ENCODE measurements at places on chromosomes 2 and 18.
A peak's percentile ranks its signal among the peaks of the same experiment; 100 is the strongest.

GRCh38 chr2:150876251-150876950, 385.3 kb downstream of the RBM43 start:
- DNase-seq: peak; percentile 68

DNA sequence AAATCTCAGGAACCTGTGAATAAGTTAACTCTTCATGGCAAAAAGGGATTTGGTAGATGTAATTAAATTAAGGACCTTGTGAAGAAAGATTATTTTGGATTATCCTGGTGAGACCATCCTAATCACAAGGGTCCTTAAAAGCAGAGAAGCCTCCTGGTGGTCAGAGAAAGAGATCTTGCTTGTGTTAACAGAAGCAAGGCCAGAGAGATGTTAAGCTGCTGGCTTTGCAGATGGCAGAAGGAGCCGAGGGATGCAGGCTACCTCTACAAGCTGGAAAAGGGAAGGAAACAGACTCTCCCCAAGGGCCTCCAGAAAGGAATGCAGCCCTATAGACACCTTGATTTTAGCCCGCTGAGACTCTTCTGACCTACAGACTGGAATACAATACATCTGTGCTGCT, 197.0 kb downstream of the STK39 start:
- DNase-seq: no peak

DNA sequence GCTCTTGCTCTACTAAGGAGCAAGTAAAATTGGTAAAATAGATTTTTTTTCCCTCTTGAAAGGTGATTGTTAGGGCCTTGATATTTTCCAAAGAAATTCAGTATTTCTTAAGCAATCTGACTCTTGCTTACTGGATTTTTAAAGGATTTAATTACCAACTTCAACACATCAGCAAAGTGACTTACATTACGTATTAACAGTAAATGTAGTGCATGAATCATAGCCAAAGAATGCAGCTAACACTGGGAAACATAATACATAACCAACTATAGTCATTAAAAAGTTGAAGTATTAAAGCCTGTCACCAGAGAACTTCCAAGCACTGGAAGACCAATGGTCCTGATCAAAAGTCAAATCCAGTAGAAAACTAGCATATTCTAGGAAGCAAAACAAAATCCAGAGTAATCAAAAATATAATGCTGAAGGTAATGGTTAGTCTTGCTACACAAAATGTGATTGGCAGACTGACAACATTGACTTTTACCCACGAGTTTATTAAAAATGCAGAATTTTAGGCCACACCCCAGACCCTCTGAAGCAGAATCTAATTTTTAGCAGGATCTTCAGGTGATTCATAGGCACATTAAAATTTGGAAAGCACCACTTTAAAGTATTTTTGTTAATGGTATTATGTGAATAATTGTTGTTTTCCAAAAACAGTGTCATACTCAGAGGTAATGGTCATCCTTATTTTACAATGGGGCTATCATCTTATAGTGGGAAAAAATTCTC, 31.8 kb upstream of the CAVIN2 start:
- peak; percentile 90 for DNase-seq

- DNase-seq: peak; percentile 70
Measured at GRCh38 chr2:33412920-33413319, 63.5 kb upstream of the RASGRP3 start.

- no peak for DNase-seq
Measured at GRCh38 chr2:56068746-56069145, 115.0 kb upstream of the CCDC85A start.

GRCh38 chr2:173028141-173028540, 47.5 kb upstream of the MAP3K20 start:
- DNase-seq: no peak

- DNase-seq: peak; percentile 82
Measured at GRCh38 chr2:164824872-164825271, 16.8 kb downstream of the COBLL1 start.

GRCh38 chr2:156537141-156537540, 101.0 kb downstream of the GPD2 start:
- DNase-seq: peak; percentile 11

GRCh38 chr2:38394903-38395341, 17.8 kb upstream of the ATL2 start:
- DNase-seq: peak; percentile 31

DNA sequence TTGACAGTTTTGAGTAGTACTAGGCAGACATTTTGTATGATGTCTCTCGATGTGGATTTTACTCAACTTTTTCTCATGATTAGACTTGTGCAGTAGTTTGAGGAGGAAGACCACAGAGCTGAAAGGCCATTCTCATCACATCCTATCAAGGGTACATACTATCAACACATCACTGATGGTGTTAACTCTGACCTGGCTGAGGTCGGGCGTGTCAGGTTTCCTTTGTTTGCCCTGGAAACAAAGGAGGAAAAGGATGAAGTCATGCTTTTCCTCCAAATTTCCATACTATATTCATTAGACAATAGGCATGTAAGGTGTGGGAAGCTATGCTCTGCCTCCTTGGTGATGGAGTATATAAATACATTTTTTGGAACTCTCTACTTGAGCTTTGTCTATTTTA, 211.1 kb downstream of the DSEL start:
- DNase-seq: no peak

- no peak for DNase-seq
Measured at GRCh38 chr18:10018289-10018688, 104.5 kb downstream of the VAPA start.

DNA sequence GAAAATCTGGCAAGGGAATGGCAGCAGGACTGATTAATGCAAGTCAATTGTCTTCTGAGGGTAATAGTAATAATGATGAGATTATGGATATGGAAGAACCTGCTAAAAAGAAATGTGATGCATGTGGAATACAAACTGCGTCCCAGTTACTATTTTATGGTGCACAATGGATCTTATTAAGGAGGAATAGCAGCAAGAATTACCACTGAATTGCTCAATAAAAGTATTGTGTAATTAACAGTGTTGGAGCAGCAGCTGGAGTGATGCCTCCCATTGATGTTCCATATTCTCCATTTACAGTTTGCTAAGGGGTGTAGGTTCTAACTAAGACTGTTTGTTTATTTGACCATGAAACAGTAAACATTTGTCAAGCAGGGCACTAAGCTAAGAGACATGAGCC, 167.9 kb downstream of the HRH4 start:
- peak; percentile 6 for DNase-seq

- DNase-seq: peak; percentile 29
Measured at GRCh38 chr18:55343396-55344073, 244.5 kb downstream of the TCF4 start.

GRCh38 chr2:105690566-105690965, 54.1 kb upstream of the NCK2 start:
- no peak for DNase-seq

DNA sequence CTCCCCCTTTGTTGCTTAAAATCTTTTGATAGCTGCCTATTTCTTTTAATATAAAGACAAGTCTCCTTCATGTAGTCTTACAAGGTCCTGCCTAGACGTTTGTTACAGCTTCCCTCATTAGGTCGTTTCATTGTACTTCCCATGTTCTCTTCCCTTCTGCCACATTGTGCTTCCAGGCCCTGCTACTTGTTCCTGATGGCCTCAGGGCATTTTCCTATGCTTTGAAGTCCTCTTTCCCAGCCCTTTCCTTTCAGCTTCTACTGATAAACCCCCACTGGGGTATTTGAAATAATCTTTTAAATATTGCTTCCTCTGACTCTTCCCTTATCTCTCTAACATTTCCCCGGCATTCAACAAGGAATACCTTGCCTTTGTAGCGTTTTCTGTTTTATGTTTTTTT, 67.4 kb downstream of the UBE2E3 start:
- no peak for DNase-seq

- DNase-seq: no peak
Measured at GRCh38 chr18:47593744-47594472, 336.6 kb downstream of the SMAD2 start.

GRCh38 chr2:77161009-77161408, 361.2 kb downstream of the LRRTM4 start:
- DNase-seq: no peak

GRCh38 chr18:371609-371982, 103.7 kb upstream of the THOC1 start:
- DNase-seq: no peak

GRCh38 chr2:174263997-174264396, 15.7 kb upstream of the OLA1 start:
- peak; percentile 89 for DNase-seq

DNA sequence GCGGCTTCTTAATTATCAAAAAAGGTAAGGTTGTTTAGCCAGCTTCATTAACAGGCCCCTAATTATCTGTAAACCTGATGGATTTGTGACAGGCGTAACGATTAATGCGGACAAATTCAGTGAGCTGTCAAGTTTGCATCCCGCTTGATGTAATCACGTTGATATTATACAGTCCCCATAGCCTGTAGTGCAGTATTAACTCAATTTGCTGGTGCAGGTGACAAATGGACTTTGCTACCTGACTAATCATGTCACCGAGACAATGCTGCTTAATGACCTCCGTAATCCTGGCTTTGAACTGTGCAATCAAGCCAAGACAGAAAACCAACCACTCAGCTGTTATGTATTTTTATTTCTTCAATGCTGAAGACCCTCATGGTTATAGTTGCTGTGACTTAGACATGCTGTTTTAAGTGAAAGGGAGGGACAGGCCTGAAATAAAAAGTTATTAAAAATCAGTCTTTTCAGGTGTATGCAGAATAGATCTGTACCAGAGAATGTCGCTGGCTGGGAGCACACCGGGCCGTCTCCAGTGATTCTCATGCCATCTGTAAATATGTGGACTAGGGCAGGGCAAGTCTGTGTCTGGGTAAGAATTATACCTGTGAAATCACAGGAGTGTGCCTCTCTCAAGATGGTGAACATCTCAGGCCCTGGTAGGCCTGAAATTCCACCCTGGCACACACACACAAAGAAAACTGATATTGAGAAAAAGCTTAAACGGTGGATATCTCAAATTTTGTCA, 4.3 kb downstream of the TSHZ1 start:
- no peak for DNase-seq

DNA sequence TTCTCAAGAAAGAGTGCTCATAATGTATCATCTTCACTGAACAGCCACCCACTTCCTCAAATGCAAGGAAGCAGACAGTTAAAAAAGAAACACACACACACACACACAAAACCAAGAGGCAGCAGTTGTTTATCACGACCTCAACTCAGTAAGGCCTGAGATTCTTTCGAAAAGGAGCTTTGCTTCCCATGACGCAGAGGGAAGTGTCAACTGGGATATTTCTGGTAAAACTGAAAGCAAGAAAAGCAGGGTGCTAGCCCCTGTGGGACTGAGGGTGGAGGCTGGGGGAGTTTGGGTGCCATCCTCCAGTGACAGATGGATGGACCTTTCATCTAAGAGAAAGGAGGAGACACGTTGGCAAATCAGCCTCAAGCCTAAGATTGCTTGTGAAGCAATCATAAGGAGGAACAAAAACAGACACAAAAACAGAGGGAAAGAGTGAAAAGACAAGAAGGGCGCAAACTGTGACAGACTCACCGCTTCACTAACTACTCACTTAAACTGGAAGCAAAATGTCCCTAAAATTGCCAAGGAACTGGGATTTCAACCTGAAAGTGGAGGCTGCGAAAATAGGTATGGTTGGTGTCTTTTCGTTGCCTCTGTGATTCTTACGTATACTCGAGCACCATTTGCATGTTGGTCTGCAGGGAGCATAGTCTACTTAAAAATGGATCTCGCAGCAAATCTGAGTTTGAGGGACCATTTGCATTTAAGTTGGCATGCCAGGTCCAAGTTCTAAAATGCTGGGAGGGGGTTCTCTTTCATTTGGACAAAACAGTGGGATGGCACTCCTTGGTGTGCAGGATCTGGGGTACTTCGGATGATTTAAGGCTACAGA, at the start of gene ARHGAP25:
Gene ARHGAP25 (plus strand): TSS at position 124 of the 838 bp plus-strand sequence. CDS start 389 bp downstream, at position 513.
- no peak for DNase-seq

GRCh38 chr2:128784626-128785306, 466.1 kb upstream of the HS6ST1 start:
- DNase-seq: no peak

GRCh38 chr2:64311948-64312621, 141.9 kb upstream of the LGALSL start:
- peak; percentile 92 for DNase-seq

GRCh38 chr2:199929262-199929661, 18.2 kb downstream of the C2orf69 start:
- DNase-seq: no peak

GRCh38 chr2:217650229-217650628, 352.6 kb downstream of the TNS1 start:
- no peak for DNase-seq

GRCh38 chr2:54308186-54308585, 52.2 kb upstream of the TSPYL6 start:
- DNase-seq: no peak

GRCh38 chr2:159090514-159091201, 122.2 kb downstream of the TANC1 start:
- DNase-seq: no peak

- peak; percentile 16 for DNase-seq
Measured at GRCh38 chr2:111634050-111634794, 249.8 kb downstream of the ANAPC1 start.

- no peak for DNase-seq
Measured at GRCh38 chr2:54480025-54480424, 23.9 kb downstream of the SPTBN1 start.

- no peak for DNase-seq
Measured at GRCh38 chr18:54003195-54003594, 221.3 kb downstream of the MBD2 start.

GRCh38 chr2:97870396-97870843, 125.3 kb downstream of the TMEM131 start:
- peak; percentile 87 for DNase-seq

DNA sequence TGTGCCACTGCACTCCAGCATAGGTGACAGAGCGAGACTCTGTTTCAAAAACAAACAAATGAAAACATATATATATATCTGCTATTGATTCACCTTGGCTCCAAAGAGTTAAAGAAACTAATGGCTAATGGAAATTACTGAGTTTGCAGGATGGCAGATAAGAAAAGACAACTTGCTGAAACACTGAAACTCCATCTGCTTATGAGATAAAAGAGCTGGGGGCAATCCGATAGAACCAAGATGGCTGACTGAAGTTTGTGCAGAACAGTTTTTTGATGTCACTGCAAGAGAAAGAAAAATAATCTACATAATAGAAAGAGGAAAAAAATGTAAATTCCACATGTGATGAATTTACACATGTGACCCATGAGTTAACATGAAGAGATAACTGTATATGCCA, 88.2 kb downstream of the LRATD1 start:
- DNase-seq: no peak

DNA sequence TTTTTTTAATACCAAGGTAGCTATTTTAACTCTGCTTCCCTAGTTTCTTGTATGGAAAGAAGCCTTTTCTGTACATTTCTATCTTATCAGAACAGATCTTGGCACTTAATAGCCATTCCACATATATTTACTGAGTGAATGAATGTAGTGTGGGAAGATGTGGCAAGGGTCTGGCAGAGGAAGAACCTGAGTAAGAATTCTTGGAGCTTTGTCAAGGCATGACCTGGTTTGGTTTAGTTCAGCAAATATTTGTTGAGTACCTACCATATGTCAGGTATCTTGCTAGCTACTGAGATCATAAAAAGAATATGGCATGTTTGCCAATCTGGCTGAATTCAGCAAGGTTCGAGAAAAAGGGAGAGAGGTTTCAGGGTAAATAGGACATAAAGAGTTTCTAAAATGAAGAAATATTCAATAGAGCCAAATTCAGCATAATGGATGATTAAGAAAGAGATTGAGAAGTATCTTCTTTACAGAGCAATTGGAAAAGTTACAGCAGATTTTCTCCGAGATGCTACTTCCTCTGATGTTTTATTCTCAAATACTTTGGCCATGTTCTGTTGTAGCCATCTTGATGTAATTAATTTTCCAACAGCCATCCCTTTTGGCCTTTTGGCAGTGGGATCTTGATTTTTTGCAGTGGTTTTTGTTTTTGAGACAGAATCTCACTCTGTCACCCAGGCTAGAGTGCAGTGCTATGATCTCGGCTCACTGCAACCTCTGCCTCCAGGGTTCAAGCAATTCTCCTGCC, 21.7 kb upstream of the MEP1B start:
- no peak for DNase-seq

GRCh38 chr2:226799976-226800940, 638 bp upstream of the IRS1 start:
- no peak for DNase-seq
